ENCODE measurements at places on chromosomes 6 and 20. TPM values are rescaled to one million over a fixed set of nuclear protein-coding genes. Genes with fewer than 3 reads are reported as not detected.

Gene TDP2
- 30.7 TPM for total RNA-seq

Gene GLYATL3
- not detected for total RNA-seq

Gene GNMT
- total RNA-seq, result not detected

Gene SOBP
- total RNA-seq, result 0.90 TPM

Gene FAM83D
- 63.6 TPM for total RNA-seq

Gene VGLL2
- not detected for total RNA-seq

Gene NCOA6
- 19.9 TPM for total RNA-seq

Gene IFNGR1
- total RNA-seq, result 37.6 TPM

Gene DSP
- total RNA-seq, result 45.9 TPM

Gene SYNGAP1
- 4.2 TPM for total RNA-seq

Gene ANKEF1
- 6.0 TPM for total RNA-seq

Gene NMBR
- total RNA-seq, result not detected

Gene WFDC12
- not detected for total RNA-seq

Gene C6orf132
- 2.5 TPM for total RNA-seq

Gene KIFC1
- total RNA-seq, result 36.9 TPM

Gene TRIM31
- 1.3 TPM for total RNA-seq

Gene PLA2G7
- not detected for total RNA-seq

Gene ZNF337
- 16.9 TPM for total RNA-seq

Gene SLC17A3
- total RNA-seq, result 1.0 TPM

Gene TSPO2
- not detected for total RNA-seq

Gene TUBB2B
- 15.2 TPM for total RNA-seq

Gene NKAIN4
- total RNA-seq, result 8.3 TPM

Gene HRH3
- total RNA-seq, result not detected

Gene GJA10
- not detected for total RNA-seq

Gene CLPSL2
- 1.0 TPM for total RNA-seq

Gene CCN6
- not detected for total RNA-seq

Gene BMP2
- 0.29 TPM for total RNA-seq

Gene DPPA5
- total RNA-seq, result not detected

Gene GABRR1
- not detected for total RNA-seq

Gene OR2H2
- not detected for total RNA-seq

Gene FAM209B
- 0.22 TPM for total RNA-seq

Gene DST
- 57.9 TPM for total RNA-seq

Gene BANF2
- not detected for total RNA-seq

Gene BPIFA1
- not detected for total RNA-seq

Gene SPTLC3
- 0.13 TPM for total RNA-seq

Gene ATP5F1E
- total RNA-seq, result 101 TPM

Gene LPIN3
- 14.3 TPM for total RNA-seq

Gene SIRPB2
- total RNA-seq, result not detected

Gene DEFB124
- not detected for total RNA-seq

Gene LY6G6F
- total RNA-seq, result not detected

Gene UST
- 3.9 TPM for total RNA-seq

Gene HS3ST5
- total RNA-seq, result not detected

Gene DSN1
- total RNA-seq, result 23.4 TPM

Gene RAET1G
- total RNA-seq, result 6.8 TPM

Gene CRISP3
- not detected for total RNA-seq

Gene GPLD1
- total RNA-seq, result 0.77 TPM

Gene SIRPG
- total RNA-seq, result not detected

Gene PLEKHG1
- total RNA-seq, result 0.59 TPM

Gene CFB
- 1.9 TPM for total RNA-seq

Gene CST1
- 0.84 TPM for total RNA-seq

Gene SEC23B
- total RNA-seq, result 60.9 TPM

Gene ARMC12
- total RNA-seq, result 0.76 TPM

Gene TMEM242
- 8.7 TPM for total RNA-seq

Gene KCNQ5
- 1.5 TPM for total RNA-seq

Gene PPP1R16B
- total RNA-seq, result 0.15 TPM

Gene PPARD
- 4.8 TPM for total RNA-seq

Gene LY6G6D
- total RNA-seq, result not detected

Gene FAM83C
- 0.06 TPM for total RNA-seq
